ENCODE measurements at places on chromosomes 2 and 18.

DNA sequence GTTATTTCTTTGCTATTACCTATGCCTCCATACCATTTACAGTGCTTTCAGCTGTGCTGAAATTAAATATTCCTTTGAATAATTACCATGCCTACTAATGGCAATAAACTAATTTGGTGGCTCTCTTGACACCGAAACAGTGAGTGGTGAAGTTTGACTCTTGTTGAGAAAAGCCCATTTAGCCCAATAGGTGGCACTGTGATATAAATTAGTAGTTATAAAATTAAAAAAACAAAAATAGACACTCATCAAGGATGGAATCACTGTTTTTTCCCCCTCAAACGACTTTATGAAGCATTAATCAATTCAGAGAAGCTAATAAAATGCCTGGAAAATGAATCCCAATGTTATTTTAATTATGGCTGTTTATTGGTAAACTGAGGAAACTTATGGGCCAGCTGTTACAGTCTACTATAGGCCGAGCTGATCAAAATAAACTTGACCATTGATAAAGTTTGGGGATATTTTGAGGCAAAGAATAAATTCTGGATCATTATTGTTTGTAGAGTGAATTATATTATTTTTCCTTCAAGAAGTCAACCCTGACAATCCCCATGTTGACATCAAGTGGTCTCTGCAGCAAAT lies 339.6 kb downstream of the TRIB2 start:
- DNase-seq = peak; percentile 8

- no peak for DNase-seq
Measured at GRCh38 chr2:193469251-193469650, 1274.5 kb upstream of the TMEFF2 start.

DNA sequence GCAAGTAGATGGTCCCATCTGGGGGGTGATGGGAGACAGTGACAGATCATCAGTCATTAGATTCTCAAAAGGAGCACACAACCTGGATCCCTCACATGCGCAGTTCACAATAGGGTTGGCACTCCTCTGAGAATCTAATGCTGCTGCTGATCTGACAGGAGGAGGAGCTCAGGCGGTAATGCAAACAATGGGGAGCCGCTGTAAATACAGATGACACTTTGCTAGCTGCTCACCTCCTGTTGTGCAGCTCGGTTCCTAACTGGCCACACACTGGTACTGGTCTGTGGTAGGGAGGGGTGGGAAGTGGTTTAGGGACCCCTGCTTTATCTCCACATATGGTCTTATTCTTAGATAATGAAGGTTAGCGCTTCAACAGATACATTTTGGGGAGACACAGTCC lies 506.6 kb downstream of the PLCL1 start:
- DNase-seq = no peak

- no peak for DNase-seq
Measured at GRCh38 chr18:79795446-79795845, 2.3 kb upstream of the KCNG2 start.

DNA sequence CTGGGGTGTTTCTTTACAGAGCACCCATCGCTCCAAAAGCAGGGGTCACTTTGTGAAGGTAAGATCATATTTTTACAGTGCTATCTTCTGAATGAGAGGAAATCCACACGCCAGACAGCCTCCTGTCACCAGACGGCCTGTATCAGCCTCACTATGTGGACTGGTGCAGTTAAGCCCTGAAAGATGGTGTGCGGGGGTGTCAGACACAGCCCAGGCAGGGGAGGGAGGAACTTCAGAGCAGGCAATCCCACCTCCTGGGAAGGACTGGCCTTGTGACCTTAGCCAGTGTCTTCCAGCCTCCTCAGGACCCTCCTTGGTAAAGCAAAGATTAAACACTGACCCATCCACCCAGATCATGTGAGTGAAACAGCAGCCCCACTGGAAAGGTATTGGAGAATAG lies 249.4 kb upstream of the CTAGE1 start:
- peak; percentile 89 for DNase-seq

- DNase-seq = no peak
Measured at GRCh38 chr2:19664646-19665045, 237.1 kb downstream of the TTC32 start.

- DNase-seq = no peak
Measured at GRCh38 chr18:62797329-62797728, 82.0 kb downstream of the PHLPP1 start.

GRCh38 chr18:52289392-52289791 lies 50.6 kb upstream of the DCC start:
- no peak for DNase-seq

DNA sequence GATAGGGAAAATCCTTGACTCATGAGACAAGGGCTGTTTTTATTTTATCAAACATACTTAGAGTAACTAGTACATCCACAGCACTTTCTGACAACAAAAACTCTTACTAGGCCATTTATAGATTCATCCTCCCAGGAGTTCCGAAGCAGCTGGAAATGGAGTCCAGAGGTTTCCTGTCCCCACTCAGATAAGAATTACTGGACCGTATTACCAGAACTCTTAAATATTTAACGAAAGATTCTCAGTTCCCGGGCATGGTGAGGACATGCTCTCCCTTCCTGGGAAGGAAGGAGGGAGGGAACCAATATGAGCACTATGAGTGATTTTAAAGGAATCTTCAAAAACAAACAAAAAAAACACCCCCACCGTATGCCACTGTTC lies 41.2 kb downstream of the AKAIN1 start:
- DNase-seq = no peak

GRCh38 chr2:108316033-108316432 lies 27.3 kb downstream of the SULT1C2 start:
- no peak for DNase-seq

DNA sequence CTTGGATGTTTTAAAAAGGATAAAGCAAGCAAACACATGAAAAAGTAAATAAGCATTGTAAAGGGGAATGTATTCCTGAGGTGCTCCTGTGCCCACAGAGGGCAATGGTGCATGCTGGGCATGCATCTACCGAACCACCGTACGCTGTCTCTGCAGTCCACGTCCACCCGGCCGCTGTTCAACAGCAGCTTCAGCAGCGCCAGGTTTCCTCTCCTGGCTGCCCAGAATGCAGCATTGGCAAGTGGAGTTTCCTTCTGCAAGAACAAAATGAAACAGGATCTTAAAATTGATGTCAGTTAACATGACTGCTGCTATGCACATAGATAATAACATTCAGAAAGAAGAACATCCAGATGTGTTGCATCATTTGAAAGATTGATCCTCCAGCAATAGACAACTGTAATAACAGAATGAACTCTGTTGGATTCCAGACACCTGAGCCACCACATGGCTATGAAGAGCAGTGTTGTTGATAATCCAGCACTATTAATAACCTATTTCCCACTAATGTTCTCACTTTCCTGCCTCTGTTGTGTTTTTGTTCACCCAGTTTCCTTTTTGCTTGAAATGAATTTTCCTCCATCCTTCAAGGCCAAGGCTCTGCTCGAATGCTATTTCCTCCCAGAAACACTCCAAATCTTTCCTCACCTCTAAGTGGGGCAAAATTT lies 13.6 kb downstream of the ANKRD29 start:
- peak; percentile 6 for DNase-seq

- peak; percentile 17 for DNase-seq
Measured at GRCh38 chr2:161586517-161587167, 37.6 kb upstream of the SLC4A10 start.

- peak; percentile 78 for DNase-seq
Measured at GRCh38 chr2:119683713-119684443, 4.9 kb downstream of the TMEM177 start.

GRCh38 chr2:61371027-61371426 lies 99.9 kb downstream of the USP34 start:
- no peak for DNase-seq

- no peak for DNase-seq
Measured at GRCh38 chr18:49694402-49694801, 118.9 kb downstream of the ACAA2 start.

DNA sequence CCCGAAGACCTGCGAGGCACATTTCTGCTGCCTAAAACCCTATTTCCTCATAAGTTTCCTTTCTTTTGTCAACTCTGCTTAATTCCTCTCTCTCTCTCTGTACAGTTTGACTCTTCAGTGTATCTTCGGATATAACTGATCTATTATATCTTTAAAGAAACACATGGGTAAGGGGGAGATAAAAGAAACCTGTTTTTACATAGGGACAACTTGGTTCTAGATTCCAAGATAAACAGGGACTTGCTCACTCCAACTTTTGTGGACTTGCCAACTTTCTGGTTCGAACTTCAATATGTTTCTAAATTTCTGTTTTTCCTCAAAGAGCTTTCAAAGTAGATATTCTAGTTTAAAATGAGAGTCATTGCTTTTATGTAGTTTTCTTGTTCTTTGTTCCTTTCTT lies 182.7 kb upstream of the EPC2 start:
- no peak for DNase-seq

DNA sequence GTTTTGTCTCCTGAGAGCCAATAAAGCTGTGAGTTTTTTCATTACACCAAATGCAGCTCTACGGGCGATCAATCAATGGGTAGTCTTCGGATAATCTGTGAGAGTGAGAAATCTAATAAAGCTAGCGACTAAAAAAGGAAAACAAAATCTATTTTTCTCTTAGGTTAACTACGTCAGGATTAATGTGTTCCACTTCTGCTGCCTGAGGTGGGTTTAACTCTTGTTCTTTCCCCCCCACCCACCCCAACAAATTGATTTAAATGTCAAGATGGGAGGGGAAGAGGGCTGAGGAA lies 63.0 kb upstream of the PSMD14 start:
- no peak for DNase-seq

DNA sequence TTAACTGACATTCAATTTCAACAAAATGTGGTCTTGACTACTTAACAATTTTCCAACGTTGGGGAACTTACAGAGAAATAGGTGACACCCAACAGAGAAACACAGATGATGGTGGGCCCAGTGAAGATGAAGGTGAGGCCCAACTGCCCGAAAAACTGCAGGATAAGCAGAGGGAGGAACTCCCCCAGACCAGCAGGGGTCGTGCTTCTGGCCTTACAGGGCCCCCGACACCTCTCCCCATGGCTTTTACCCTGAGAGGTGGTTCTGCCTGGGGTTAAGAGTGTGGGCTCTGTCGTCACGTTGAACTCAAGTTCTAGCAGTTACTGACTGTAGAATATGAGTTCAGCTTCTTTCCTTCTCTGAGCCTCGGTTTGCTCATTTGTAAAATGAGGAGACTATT lies 119.5 kb upstream of the SMIM21 start:
- no peak for DNase-seq

DNA sequence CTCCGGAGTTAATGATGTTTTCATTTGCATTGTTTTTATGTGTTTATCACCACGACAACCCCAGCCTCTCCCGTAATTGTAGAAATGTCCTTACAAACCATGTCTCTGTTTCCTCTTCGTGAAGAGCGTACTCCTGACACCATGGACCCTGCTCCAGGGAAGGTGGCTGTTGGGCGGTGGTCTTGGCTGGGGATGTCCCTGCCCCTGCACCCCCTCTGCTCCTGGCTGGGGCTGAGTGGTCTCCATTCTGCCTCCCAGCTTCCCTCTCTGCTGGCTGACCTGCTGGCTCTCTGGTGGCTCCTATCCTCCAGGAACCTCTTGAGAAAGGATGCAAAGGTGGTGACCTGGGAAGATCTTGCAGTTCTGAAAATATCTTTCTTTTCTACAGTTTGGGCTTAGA lies 81.1 kb downstream of the ASB1 start:
- DNase-seq = no peak

Data from amniotic epithelial cell (primary cell).